ENCODE measurements at places on chromosomes 13 and 19.

GRCh38 chr13:24165746-24166145 is 5.2 kb downstream of the SPATA13 start:
- DNase-seq, result no peak

DNA sequence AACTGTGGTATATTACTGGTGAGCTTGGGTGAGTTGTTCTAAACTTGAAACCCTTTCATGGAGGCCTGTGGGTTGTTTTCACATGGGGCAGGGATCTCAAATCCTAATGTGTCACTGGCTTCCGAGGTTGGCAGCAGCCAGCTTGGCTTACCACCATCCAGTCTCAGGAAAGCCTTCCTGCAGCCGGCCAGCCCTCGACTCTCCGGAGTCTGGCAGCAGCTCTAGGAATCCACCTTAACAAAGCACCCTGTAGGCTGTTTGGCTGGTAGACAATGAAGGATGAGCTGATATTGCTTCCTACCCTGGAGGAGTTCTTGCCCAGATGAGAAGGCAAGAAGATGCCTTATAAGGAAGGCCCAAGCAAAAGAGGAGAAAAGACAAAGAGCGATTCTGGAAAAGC is 188.3 kb downstream of the KLF12 start:
- DNase-seq, result peak; percentile 82

DNA sequence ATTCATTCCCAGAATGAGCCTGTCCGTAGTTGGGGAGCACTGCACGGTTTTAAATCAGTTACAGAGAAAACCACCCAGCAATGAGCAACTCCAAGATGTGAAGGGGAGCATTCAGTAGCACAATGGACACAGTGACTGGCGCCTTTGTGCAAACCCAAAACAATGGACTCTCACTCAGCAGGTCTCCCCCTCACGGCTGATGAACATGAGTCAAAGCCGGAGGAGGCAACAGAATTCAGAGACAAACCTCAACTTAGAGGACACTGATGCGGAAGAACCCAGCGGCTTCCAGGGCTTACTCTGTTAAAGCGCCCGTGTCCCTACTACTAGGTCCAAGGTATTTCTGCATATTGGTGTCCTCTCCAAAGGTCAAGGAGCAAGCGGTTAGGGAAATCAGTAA is 17.7 kb downstream of the PLEKHF1 start:
- peak; percentile 83 for DNase-seq

- DNase-seq, result no peak
Observed at GRCh38 chr19:4444765-4445741, 12.5 kb downstream of the UBXN6 start.

DNA sequence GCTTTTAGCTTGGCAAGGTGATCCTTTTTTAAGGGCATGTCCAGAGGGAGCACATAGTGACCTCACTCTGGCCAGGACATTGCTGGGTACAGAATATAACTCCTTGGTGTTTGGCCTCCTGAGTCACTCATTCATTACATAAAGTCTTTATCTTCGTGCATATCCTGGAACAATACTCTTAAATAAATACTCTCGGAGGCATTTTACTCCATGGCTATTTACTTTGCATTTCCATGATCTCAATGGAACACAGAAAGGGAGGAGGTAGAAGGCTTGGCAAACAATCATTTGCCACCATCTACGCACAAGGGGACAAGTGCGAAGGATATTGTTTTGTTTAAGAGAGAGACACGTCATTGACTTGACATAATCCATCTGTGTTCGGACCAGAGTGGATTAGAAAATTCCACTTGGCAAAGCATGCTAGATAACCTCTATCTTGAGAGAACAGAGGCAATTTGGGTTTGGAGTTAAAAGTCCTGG is 210.0 kb downstream of the IRS2 start:
- DNase-seq, result no peak

DNA sequence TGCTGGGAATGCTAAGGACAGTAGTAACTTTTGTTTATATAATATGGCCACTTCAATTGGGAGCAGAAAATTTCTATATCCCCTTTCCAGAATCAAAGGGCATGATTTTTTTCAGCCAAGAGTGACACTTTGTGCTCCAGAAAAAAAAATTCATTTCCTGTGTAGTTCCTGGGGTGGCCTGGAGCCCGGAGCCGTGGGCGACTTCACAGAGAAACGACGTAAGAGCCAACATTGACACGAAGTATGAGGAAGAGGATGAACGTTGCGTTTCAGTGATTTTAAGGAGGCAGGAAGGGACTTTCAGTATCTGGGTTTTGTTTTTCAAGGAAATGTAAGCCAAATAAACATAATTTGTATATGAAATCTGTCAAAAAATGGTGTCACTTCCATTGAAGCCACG is 187.6 kb downstream of the STK24 start:
- DNase-seq, result no peak

DNA sequence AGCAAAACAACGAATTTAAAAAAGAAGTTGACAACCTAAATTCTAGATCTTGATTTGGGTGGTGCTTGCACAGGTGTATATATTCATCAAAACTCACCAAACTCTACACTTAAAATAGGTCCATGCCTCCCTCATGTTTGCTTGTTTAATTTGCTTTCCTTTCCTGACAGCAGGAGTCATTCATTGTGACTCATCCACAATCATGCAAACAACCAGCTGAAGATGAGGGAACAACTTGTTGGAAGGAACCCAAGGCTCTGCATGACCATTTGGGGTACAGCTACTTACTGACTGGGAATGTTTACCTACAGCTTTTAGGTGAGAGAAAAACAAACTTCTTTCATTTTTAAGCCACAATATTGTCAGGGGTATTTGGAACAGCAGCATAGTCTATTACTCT is 96.6 kb downstream of the RXFP2 start:
- DNase-seq, result no peak

DNA sequence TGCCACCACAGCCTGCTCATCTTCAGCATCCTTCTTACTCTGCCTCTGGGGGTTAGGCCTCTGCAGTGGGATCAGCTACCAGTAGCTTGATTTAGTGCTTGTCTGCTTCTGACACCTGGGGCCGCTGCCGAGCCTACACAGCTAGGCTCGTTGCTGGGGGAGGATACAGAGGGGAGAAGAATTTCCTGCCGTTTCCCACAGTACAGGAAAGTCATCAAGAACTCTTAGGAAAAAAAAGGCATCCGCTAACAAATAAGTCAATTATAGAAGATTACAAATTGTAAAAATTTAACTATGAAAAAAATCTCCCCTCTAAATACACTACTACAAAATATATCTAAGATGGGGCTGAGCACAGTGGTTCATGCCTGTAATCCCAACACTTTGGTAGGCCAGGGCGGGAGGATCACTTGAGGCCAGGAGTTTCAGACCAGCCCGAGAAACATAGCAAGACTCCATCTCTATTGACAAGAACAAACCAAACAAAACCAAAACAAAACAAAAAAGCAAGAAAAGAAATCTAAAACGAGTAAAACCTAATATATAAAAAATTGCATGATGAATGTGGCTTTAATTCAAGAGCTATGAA is 26.7 kb downstream of the LATS2 start:
- no peak for DNase-seq

DNA sequence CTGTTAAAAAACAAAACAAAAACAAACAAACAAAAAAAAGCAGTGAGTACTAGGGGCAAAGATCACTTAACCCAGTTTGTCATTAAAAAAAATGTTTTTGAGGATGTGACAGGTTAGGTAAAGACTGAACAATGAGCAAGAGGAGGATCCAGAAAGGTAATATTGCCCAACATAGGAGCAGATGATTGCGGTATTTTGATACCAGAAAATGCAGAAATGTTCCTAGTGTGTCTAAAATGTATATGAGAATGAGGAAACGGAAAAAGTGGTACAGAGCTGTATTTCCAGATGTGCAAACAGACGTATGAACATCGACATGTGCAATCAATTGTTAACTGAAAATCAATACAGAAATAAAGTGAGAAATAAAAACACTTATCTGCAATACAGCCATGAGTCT is 4.9 kb upstream of the LILRA4 start:
- DNase-seq, result no peak

DNA sequence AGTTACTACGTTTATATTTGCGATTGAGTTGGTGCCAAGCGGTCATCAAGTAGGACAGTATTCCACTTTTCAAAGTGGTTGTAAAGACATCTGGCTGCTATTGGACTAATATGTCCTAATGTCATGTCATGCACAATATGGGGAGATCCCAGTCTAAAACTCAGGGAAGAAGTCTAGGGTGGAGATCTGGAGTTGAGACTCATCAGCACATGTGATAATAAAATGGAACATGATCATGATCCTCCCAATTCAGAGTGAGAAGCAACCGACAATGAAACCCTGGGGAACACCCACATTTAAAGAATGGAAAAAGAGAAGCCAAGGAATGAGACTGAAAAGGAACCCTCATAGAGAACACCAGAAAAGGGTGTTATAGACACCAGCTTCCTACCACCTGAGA is 80.2 kb downstream of the USP12 start:
- no peak for DNase-seq

GRCh38 chr19:1746401-1747284 is 6.7 kb upstream of the ONECUT3 start:
- DNase-seq, result no peak

- DNase-seq, result no peak
Observed at GRCh38 chr19:45168767-45169351, 8.1 kb upstream of the NKPD1 start.

All from posterior cingulate gyrus (tissue), 11 donors.